ENCODE measurements at places on chromosomes 6 and 20.

- DNase-seq, result no peak
Measured at GRCh38 chr6:40395066-40395697, 192.0 kb downstream of the LRFN2 start.

DNA sequence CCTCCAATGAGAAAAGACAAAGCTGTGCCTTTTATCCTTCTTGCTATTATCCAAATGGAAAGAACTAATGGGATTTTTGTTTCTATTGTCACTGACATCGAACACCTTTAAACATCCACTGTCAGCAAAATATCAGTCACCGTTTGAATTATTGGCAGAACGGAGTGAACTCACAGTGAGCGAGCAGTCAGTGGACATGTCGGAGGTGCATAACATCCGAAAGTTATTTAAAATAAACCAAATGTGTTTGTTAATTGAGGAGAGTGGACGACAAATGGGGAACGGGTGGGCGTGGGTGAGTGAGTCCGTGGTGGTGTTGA lies 38.8 kb downstream of the PMEPA1 start:
- DNase-seq, result no peak

GRCh38 chr6:158810155-158811095 lies 8.7 kb downstream of the EZR start:
- no peak for DNase-seq

- DNase-seq, result no peak
Measured at GRCh38 chr6:36314221-36315014, 22.3 kb downstream of the BNIP5 start.

GRCh38 chr20:61887596-61888093 lies 178.0 kb downstream of the TAF4 start:
- DNase-seq, result no peak
